Progenitor cell of endocrine pancreas (in vitro differentiated cells): ENCODE measurements at places on chromosomes 7 and 10. TPM values are rescaled to one million over a fixed set of nuclear protein-coding genes. Genes with fewer than 3 reads are reported as not detected.

The OR9A2 gene
- total RNA-seq, result not detected in 2 replicates

The CRTAC1 gene
- 4.2 and 4.6 TPM in 2 replicates for total RNA-seq

The GIMAP7 gene
- total RNA-seq, result not detected in 2 replicates

The TLX1 gene
- total RNA-seq, result not detected in 2 replicates

The TRPV5 gene
- 0.13 and 0.14 TPM in 2 replicates for total RNA-seq

The RBP3 gene
- total RNA-seq, result 0.10 TPM in 1 of 2 replicates, not detected in the other

The ITPRID1 gene
- total RNA-seq, result 3.1 and 3.9 TPM in 2 replicates

The SFTPA2 gene
- not detected in 2 replicates for total RNA-seq

The PTF1A gene
- total RNA-seq, result 41.3 and 50.7 TPM in 2 replicates

The PRSS37 gene
- not detected in 2 replicates for total RNA-seq

DNA sequence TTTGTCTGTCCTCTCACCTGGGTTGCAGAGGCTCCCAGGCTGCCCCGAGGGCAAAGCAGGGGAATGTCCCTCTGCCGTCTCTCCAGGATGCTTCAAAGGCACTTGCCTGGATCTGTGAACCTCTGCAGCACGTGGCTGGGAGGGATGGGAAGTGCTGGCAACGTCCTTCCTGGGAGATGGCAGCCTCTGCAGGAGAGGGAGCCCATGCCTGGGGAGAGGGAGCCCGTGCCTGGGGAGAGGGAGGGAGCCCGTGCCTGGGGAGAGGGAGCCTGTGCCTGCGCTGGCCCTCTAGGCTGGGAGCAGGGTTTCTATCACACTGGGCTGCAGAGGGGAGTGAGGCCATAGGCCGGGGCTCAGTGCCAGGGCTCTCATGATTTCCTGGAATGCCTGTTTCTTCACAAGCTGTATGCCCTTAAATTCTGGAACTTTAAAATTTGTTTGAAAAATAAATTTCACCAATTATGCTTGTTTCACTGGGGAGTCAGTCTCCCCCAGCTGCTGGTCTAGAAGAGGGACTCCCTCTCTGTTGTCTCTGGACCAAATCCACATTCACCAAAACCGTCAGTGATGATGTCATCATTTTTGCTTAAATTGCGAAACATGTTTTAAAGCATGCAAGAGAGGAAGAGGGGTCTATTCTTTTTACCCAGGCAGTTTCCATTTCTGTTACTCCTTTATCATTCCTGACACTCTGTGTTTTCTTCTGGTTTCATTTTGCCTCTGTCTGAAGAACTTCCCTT, 135.7 kb downstream of the DNAJB6 start:
- no peak for DNase-seq
- H3K27ac ChIP-seq, result no peak overlapping the region
- peaks cover 63% of the 10 kb centered on the region for H3K27me3 ChIP-seq
- H3K36me3 ChIP-seq, result peaks cover 7% of the 10 kb centered on the region
- H3K4me1 ChIP-seq, result no peaks in the 10 kb centered on the region

DNA sequence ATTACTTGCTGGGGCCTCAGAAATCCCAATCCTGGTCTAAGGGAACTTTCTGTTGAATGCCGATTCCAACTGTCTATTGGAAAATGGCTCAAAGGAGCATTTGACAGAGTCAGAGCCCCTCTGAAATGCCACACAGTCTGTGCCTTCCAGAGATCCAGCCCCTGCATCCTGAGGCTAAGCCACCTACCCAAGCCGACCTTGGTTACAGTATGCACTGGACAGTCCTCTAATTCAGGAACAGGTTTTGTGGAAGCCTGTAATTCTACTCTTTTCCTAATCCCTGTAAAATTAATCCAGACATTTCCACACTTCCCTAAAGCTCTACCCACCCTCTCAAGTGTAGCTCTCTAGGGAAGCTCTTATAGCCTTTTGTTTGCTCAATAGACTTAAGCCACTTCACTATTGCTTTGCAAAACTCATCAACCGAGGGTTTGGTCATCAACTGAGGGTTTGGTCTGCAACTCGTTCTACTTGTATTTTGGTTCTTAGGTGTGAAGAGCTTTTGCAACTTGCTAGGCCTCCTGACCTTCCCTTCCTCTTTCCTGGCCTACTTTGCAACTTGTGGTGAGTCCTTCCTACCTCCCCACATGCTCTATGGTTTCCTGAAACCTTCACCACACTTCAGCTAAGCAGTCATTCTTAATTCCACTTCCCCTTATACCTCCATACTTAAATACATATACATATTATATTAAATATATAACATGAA, 364.8 kb downstream of the SFMBT2 start:
- H3K27me3 ChIP-seq, result peaks cover 23% of the 10 kb centered on the region
- H3K27ac ChIP-seq, result no peak overlapping the region
- no peak for DNase-seq
- H3K4me1 ChIP-seq, result no peaks in the 10 kb centered on the region
- no peaks in the 10 kb centered on the region for H3K36me3 ChIP-seq

DNA sequence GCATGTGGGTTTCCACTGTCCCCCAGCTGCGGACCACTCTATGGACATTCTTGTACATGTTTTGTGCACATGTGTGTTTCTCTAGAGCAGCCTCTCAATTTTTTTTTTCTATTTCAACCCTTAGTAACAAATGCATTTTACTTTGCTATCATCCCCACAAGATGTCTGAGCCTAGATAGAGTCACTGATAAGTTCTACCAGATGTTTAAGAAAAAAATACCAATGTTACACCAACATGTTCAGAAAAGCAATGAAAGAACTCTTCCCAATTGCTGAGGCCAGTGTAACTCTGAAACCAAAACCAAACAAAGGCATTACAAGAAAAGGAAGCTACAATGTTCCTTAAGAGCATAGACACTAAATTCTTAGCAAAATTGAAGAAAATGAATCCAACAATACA, 218.5 kb downstream of the CXCL12 start:
- peaks cover 8% of the 10 kb centered on the region for H3K4me1 ChIP-seq
- DNase-seq, result no peak
- H3K27ac ChIP-seq, result no peak overlapping the region

DNA sequence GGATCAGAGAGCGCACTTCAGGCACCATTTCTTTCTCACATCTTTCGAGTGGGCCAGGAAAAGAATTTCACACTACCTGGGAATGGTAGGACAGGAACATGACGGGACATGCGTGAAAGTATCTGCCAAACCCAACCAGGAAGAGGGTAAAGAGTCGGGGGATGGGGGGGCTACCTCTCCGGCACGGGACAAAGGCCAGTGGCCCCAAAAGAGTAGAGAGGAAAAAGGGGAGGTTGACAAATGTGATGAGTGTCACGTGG, 830 bp upstream of the BEND7 start:
- H3K27ac ChIP-seq, result peak overlapping the region; percentile 91
- DNase-seq, result no peak
- peaks cover 22% of the 10 kb centered on the region for H3K27me3 ChIP-seq
- H3K4me1 ChIP-seq, result peaks cover 22% of the 10 kb centered on the region

DNA sequence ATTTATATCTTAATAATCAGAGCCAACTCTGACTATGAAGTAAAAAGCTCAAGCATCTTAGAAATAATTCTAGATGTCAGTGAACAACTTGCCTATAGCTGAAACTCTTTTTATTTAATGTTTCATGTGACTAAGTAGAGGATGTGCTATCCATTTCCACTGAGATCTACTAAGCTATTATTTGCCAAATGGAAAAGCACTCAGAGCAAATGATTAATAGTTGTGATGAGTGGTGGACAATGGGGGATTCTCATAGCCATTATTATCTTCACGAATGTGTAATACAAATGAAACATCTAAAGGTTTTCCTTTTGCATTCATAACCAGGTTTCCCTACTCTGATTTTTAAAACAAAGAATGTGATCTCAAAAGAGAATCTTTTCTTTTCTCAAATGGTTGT, 126.6 kb upstream of the GNAI1 start:
- H3K36me3 ChIP-seq, result no peaks in the 10 kb centered on the region
- H3K4me1 ChIP-seq, result peaks cover 2% of the 10 kb centered on the region
- no peak overlapping the region for H3K4me3 ChIP-seq
- H3K27me3 ChIP-seq, result no peaks in the 10 kb centered on the region

DNA sequence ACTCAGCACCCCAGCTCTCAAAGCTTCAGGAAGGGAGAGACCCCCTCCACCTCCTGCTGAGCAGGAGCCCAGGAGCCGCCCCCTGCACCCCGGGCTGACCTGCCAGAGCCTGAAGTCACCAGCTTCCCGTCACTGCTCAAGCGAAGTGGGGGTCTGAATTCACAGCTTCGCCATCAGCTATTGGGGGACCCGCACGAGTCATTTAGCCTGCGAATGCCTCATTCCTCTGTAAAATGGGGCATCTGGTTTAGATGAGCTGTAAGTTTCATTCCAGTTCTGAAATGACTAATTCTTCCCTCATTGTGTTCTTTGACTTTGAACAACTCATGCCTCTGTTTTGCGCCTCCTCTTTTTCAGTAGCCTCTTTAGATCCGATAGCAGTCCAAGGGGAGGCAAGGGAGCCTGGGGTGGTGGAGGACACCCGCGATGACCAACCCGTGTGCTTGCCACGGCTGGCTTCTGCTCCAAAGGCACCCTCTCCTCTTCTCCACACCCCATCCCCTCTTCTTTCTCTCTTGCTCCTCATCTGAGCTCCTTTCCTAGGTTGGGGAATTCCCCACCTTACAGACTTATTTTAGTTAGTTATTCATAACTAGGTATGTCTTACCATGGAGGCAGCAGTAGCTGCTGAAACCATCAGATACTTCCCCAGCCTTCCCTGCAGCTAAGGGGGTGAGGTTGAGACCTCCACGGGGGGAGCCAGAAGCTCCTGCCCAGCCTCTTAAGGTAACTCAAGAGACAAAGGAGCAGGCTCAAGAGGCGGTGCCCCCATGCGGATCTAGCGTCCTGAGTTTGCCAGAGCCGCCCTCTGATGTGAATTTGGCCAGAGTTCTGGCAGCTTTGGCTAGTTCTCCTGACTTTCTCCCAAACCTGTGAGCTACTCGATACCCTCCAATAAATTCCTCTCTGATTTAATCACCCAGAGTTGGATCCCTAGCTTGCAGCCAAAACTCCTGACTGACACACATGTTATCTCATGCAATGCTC, 47.7 kb downstream of the RBM17 start:
- no peaks in the 10 kb centered on the region for H3K36me3 ChIP-seq
- peaks cover 3% of the 10 kb centered on the region for H3K4me1 ChIP-seq

GRCh38 chr7:22833957-22834356, 11.3 kb upstream of the TOMM7 start:
- H3K4me3 ChIP-seq, result no peak overlapping the region
- H3K36me3 ChIP-seq, result no peaks in the 10 kb centered on the region
- no peak for DNase-seq
- no peaks in the 10 kb centered on the region for H3K27me3 ChIP-seq

GRCh38 chr7:33137103-33137502, 7.7 kb downstream of the BBS9 start:
- H3K4me3 ChIP-seq, result no peak overlapping the region
- peaks cover 4% of the 10 kb centered on the region for H3K36me3 ChIP-seq
- H3K4me1 ChIP-seq, result no peaks in the 10 kb centered on the region
- H3K27ac ChIP-seq, result no peak overlapping the region
- H3K27me3 ChIP-seq, result no peaks in the 10 kb centered on the region
- no peak for DNase-seq

DNA sequence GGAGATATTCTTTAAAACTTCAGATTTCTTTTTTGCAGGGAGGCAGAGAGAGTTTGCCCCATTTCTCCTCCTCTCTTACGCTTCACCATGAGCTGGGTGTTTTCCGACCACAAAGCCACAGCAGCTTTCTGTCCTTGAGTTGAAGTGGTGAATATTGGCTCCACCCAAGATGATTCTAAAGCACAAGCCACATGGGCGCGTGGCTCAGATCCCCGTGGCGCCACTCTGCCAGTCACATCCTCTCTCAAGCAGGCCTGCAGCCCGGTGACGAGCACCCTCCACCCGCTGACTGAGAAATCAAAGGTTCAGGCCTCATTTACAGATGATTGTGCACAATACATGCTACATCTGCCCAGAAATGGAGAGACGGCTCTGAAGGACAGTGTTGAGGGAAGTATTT, 27.6 kb upstream of the RNF32 start:
- no peak overlapping the region for H3K4me3 ChIP-seq
- DNase-seq, result no peak
- H3K27me3 ChIP-seq, result peaks cover 8% of the 10 kb centered on the region
- H3K27ac ChIP-seq, result peak overlapping the region; percentile 20

GRCh38 chr7:14125998-14126397, 136.5 kb upstream of the ETV1 start:
- no peak for DNase-seq
- H3K4me1 ChIP-seq, result peaks cover 7% of the 10 kb centered on the region
- H3K27ac ChIP-seq, result no peak overlapping the region
- no peak overlapping the region for H3K4me3 ChIP-seq
- no peaks in the 10 kb centered on the region for H3K36me3 ChIP-seq

DNA sequence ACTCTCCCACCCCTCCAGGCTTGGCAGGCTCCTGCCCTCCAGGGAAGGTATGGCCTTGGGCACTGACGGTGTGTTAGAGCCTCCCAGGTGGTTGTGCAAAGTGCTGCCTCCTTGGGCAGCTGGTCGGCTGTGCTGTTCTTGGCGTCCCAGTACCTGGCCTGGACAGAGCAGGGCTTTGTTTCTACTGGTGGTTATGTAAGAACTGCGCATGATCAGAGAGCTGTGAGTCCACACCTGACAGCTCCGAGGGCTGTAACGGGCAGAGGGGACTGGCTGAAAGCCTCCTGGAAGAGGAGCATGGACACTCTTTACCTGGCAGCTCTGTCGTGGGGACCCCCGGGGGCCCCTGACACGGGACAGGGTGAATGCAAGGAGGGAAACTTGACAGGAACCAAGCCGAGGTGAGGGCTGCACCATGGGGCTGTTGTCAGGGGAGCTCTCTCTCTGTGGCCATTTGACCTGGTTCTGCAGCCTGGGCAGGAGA, 3.1 kb upstream of the SFRP5 start:
- H3K27me3 ChIP-seq, result peaks cover 14% of the 10 kb centered on the region
- no peak overlapping the region for H3K27ac ChIP-seq
- H3K36me3 ChIP-seq, result peaks cover 7% of the 10 kb centered on the region
- H3K4me3 ChIP-seq, result no peak overlapping the region
- DNase-seq, result no peak

DNA sequence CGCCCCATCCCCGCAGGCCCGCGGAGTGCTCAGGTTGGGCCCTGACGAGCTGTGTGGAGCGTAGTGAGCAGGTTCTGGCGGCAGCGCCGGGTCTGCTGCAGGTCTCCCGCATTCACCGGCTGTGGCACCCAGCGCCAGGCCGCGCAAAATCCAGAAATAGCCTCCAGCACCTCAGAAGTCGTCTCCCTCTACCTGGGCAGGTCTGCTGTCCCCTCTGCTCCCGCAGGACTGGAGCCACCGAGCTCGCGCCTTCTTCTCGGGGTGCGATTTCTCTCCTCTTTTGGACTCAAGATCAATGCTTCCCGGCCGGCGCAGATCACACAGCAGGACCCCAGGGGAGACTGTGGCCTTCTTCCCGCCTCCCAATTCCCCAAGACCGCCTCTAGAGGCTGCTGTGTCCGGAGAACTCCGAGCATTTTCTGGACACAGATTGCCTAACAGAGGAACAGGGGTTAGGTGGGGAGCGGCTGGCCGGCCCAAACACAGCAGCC, 8.4 kb downstream of the TLX1 start:
- H3K36me3 ChIP-seq, result no peaks in the 10 kb centered on the region
- peaks cover 97% of the 10 kb centered on the region for H3K27me3 ChIP-seq
- H3K4me1 ChIP-seq, result peaks cover 10% of the 10 kb centered on the region
- H3K27ac ChIP-seq, result no peak overlapping the region
- H3K4me3 ChIP-seq, result no peak overlapping the region

GRCh38 chr7:46725838-46726237, 804.8 kb upstream of the IGFBP3 start:
- no peak for DNase-seq
- H3K27me3 ChIP-seq, result no peaks in the 10 kb centered on the region
- no peaks in the 10 kb centered on the region for H3K4me1 ChIP-seq
